HAP-1 (cell line): ENCODE measurements at places on chromosomes 16 and 17.
A peak's percentile ranks its signal among the peaks of the same experiment; 100 is the strongest.

DNA sequence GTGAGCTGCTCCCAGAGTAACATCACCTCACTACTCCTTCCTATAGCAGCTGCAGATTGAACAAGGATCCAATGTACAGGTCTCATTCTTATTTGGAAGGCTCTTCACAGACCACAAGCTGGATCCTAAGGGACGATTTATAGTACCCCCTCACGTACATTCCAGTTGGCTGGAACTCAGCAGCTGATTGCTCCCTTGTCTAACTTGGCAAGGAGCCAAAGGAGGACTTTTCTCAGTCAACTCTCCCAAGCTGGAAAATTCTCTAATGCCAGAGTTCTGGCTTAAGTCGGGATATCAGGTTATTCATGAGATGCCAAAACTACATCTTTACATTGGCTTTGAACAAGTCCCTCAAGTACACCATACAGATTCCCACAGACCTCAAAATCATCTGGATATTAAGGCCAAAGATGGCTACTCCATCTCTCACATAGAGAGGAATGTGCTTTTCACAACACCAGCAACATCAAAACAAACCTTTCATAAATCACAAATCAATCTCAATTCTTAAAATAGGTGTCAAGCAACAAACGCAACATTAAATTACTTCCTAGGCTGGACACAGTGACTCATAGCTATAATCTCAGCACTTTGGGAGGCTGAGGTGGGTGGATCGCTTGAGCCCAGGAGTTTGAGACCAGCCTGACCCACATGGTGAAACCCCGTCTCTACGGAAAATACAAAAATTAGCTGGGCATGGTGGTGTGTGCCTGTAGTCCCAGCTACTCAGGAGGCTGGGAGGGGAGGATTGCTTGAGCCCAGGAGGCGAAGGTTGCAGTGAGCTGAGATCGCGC, 39.3 kb downstream of the SMG6 start:
- DNase-seq = no peak

GRCh38 chr16:56408379-56409098, 16.8 kb downstream of the AMFR start:
- DNase-seq = no peak

- DNase-seq = no peak
Observed at GRCh38 chr16:75494661-75495075, 573 bp downstream of the CHST6 start.

DNA sequence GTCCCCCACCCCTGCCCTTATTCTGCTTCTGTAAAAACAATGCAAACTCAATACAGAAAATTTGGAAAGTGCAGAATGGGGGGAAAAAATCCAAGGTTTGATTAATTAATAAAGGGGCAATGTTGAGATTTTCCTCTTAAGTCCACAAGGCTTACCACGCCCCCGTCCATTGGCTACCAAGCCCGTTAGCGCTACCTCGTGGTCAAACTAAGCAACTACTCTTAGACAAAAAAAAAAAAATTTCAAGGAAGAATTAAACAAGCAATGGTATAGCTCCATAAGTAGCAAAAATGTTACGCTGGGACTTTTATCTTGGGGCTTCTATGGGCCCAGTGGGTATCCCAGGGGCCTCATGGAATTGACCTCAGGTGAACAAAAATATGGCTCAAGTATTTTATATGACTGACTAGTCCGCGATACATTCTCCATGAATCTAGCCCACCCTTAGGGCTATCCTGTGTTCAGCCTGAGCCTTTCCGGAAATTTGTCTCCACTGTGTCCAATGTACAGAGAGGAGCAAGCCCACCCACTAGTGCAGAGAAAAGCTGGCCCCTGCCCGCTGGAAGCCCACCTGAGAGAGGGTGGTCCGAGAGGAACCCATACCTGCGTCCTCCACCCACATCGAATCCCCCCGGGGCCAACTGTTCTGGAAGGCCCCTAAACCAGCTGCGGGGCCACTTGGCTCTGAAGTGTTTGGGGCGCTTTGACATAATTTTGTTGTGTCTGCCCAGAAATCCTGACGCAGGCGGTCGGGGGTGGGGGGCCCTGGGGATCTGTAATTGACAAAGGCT, 19.1 kb upstream of the TEX2 start:
- peak; percentile 69 for DNase-seq

DNA sequence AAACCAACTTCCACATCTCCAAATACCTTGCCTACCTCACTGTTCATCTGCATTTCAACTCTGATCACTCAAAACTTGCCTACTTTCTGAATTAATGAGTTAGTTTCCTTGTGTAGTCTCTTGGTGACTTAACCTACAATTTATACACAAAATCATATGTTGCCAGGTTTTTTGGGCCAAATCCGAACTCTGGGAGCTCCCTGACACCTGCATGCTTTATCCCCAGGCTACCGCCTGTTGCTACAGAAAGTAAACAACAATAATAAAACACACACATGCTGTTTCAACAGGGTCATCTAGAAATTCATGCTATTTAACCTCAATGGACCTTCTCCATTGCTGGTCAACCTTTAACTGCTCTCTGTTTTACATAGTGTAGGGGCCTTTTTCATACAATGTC, 104.5 kb upstream of the AXIN2 start:
- no peak for DNase-seq
